HTR-8/SVneo (cell line): ENCODE measurements at places on chromosomes 5 and 9.

DNA sequence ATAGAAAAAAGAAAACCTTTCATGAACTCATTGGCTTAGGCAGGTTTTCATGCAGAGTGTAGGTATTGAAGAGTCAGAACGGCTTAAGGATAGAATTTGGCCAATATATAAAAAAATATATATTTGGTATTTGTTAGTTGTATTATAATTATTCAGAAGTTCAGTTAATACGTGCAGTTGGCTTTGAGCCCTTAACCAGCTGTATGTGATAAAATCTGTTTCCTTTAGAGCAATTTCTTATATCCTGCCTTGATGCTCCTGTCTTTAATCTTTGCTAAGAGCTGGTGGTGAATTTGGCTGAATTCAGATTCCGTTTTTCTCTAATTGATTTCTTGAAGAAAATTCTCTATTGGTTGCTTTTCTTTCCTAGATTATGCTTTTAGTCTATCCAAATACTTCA is 3.7 kb downstream of the ANXA1 start:
- DNase-seq = no peak

GRCh38 chr5:34604119-34604675 is 51.9 kb upstream of the RAI14 start:
- DNase-seq = no peak

GRCh38 chr9:102355982-102356381 is 617.5 kb upstream of the GRIN3A start:
- DNase-seq = no peak

DNA sequence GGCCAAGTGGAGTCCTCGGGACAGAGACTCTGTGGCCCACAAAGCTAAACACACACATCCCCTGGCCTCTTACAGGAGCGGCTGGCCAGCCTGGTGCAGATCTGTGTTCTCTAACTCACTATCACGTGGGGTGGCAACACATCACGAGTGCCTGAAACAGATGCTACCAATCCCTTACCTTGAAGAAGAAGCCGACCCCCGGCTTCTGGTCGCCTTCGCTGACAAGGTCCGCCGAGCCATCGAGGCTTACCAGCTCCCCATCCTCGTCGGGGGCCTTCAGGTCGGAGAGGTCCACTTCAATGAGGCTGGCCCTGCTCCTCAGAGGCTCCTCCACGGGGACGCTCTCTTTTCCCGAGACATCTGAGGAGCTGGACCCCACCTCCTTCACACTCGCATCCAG is 86.7 kb downstream of the CAMSAP1 start:
- no peak for DNase-seq

DNA sequence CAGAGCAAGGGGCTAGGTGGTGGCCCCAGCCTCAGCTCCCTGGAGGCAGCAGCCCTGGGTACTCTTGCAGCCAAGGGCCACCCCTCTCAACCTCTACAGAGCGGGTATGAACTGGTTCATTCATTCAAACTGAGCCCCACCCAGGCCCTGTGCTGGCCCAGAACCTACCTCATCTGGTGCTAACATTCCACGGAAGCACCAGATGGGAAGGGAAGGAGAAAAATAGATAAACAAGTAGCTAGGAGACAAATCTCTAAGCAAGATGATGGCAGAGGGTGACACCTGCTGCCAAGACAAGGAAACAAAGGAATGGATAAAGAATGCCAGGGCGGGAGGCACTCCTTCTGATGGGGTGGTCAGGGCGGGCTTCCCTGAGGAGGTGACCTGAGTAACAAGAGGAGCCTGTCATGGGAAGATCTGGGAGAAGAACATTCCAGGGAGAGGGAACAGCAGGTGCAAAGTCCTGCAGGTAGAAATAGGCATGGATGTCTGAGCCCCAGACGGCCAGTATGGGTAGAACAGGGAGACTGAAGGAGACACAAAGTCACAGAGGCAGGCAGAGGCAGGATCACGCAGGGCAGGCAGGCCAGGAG is 6.1 kb downstream of the ST6GALNAC4 start:
- no peak for DNase-seq

- DNase-seq = peak; percentile 63
These were observed 56.1 kb downstream of the SAXO1 start for GRCh38 chr9:18976709-18977531.
